Aortic smooth muscle cell (primary cell): ENCODE measurements at places on chromosomes 3 and 15. TPM values are rescaled to one million over a fixed set of nuclear protein-coding genes. Genes with fewer than 3 reads are reported as not detected.

KLHL40 gene
- not detected in 2 replicates for total RNA-seq

TCAIM gene
- 23.1 and 28.1 TPM in 2 replicates for total RNA-seq

GPR62 gene
- under 0.01 TPM in 1 of 2 replicates, not detected in the other for total RNA-seq

MYZAP gene
- total RNA-seq = 0.44 and 0.66 TPM in 2 replicates

ZDHHC23 gene
- 3.8 and 5.4 TPM in 2 replicates for total RNA-seq

CPA3 gene
- 0.12 and 0.40 TPM in 2 replicates for total RNA-seq

THRB gene
- 2.8 and 4.5 TPM in 2 replicates for total RNA-seq

TLR9 gene
- under 0.01 TPM in 1 of 2 replicates, not detected in the other for total RNA-seq

ABI3BP gene
- total RNA-seq = 17.7 and 48.1 TPM in 2 replicates

LRRC15 gene
- total RNA-seq = 0.40 and 2.5 TPM in 2 replicates

CYP1A1 gene
- 0.53 and 1.7 TPM in 2 replicates for total RNA-seq
